ENCODE measurements at places on chromosomes 4 and X.

DNA sequence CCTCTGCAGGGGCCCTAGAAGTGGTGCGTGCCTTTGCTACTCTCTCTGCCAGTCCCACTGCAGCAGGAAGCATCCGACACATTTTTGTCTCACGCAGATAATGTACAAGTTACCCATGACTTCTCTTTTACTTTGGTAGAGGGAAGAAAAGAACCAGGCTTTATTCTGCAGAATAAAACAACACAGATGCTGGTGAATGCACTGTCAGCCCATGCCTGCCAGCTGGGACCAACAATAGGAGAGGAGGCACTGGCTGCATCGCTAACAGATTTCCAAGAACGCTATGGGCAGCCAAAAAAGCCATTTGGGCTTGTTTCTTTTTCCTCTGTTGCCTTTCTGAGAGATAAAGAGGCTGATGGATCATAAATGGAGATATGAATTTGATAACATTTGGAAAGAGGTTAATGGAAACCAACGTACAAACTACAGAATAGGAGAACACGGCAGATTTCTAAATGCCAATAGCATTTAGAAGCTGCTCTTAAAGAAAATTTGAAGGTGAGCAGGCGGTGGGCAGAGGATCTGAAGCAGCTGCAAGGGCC, 47.5 kb upstream of the IGFBP7 start:
- no peak for DNase-seq

DNA sequence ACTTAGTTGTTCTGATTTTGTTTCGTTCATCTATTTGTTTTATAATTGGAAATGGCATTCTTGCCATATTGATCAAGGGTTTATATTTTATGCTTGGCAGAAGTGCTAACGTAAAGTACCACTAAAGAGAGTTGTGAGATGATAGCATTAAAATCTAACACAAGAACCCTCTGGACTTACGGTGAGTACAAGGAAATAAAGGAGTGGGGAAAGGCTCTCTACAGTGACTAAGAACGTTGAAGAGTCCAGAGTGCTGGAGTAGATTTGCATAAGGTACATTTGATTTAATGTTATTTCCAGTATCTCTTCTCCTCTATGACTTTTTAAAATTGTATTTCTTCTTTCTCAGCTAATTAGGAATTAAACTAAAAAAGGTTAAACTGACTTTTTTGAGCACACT, 612.6 kb downstream of the DMD start:
- DNase-seq: no peak

GRCh38 chr4:25174674-25175073, 14.4 kb upstream of the SEPSECS start:
- no peak for DNase-seq

- DNase-seq: peak; percentile 30
Measured at GRCh38 chr4:183443655-183444213, 702 bp upstream of the CDKN2AIP start.

- no peak for DNase-seq
Measured at GRCh38 chr4:19683426-19683825, 568.3 kb upstream of the SLIT2 start.

- no peak for DNase-seq
Measured at GRCh38 chr4:15182600-15183220, 180.4 kb downstream of the CPEB2 start.

DNA sequence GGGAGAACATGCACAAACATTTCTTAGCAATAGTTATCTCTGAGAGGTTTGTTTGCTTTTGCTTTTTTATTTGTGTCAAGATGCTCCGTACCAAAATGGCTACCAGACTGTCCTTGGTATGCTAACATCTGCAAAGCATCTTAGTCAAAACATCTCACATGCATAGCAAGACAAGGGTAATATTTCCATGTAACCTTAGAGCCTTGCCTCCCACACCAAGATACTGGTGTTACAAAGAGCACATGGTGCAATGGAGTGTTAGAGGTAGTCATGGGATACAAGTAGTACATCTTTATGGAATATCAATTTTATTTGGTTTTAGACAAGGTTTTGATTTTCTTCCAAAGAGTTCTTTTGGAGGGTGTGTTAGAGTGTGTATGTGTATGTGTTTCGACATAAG, 109.7 kb downstream of the NR3C2 start:
- no peak for DNase-seq

DNA sequence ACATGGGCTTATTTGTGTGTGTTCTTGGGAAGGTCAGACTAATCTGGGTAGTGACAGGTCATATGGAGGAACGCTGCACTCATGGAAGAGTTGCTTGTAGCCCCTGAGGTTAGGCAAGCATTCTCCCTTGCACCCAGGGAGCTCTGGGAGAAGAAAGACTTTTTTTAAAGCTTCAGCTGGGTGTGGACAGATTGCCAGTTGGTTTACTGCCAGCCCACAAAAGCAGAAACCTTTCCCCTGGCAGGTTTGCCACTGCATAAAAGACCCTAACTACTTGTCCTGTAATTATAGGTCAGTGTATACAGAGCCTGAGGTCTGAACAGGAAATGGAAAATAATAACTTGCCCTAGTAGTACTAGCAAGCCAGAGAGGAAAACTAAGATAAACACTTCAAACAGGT, 7.4 kb upstream of the NFKB1 start:
- no peak for DNase-seq

DNA sequence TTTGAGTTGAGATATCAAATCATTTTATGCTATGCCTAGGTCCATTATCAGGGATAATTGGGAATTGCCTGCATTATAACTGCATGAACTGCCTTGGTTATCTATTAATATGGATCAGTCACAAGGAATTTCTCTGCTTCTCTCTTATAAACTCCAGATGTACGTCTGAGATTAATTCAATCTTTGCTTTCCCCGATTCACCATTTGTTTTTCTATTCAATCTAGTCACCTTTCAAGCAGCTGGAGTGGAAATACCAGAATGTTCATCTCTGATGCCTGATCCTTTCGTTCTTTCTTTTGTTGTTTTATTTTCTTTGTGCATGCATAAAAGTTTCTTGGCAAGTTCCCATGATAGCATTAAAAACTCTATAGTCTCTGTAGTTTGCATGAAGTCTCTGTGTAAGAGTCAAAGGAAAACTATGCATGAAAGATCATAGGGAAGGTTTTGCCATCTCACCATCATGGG, 22.6 kb downstream of the SYNPO2 start:
- DNase-seq: no peak

DNA sequence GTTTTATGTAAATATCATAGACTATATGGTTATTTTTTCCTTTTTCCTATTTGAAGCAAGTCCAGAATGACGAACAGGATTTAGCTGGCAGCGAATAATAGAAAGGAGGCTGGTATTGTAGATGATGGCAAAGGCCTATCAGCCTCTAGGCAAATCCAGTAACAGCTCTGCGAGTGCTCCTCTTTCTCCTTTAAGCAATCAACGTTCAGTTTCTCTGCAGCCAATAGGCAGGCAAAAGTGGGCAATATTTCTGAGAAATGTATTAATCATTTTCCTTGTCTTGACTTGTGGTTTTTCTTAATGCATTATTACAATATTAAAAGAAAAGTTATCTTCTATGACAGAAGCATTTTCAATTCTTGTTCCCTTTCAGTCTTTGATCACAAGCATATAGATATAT, 183.3 kb downstream of the SH3KBP1 start:
- DNase-seq: no peak

GRCh38 chr4:94373752-94374151, 31.1 kb upstream of the HPGDS start:
- no peak for DNase-seq

- DNase-seq: no peak
Measured at GRCh38 chr4:7060346-7061150, 7.3 kb downstream of the GRPEL1 start.

DNA sequence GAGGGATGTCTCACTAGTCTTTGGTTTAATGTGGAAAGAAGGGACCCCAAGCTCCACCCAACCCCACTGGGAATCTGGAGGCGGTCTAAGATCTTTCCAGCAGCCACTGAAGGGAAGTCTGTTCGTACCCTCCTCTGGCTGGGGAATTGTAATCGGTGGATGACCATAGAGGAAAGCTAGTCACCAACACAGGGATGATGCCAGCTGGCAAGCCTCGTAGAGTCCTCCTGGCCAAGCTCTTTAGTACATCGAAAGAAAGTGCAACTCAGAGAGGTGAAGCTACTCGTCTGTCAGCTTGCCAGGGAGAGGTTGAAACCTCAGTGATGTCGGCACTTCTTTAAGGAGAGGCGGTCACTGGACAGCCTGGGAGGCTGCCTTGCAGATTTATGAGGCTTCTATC, 58.7 kb downstream of the MAMLD1 start:
- no peak for DNase-seq

Measured in CD4-positive, alpha-beta T cell treated with Interleukin-4 for 4 hours (primary cell).